ENCODE measurements at places on chromosomes 2 and 18. TPM values are rescaled to one million over a fixed set of nuclear protein-coding genes. Genes with fewer than 3 reads are reported as not detected.

DNA sequence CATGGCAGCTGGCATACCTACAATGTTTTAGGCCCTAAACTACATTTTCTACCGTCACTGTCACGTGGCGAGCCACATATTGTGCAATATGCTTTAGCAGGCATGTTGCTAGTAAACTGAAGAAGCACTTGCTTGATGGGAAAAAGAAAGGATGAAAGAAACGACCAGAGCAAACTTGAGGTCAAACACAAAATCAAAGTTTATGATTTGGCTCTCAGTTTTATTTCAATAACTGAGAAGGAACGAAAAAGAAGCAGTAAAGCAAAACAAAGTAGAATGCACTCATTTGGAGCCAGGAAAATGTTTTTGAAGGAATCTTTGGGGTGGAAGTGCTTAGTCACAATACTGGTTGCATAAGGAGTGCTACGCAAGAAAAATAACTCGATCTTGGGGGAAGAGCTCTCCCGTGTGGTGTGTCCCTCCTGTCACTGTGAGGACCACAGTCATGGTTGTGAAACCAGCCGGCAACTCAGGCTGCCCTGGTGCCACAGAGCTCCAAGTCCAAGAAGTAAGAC is 349.8 kb downstream of the RBM43 start:
- no peak for DNase-seq

TLX2 gene
- 0.52 TPM for total RNA-seq

TEKT4 gene
- total RNA-seq = not detected

DNA sequence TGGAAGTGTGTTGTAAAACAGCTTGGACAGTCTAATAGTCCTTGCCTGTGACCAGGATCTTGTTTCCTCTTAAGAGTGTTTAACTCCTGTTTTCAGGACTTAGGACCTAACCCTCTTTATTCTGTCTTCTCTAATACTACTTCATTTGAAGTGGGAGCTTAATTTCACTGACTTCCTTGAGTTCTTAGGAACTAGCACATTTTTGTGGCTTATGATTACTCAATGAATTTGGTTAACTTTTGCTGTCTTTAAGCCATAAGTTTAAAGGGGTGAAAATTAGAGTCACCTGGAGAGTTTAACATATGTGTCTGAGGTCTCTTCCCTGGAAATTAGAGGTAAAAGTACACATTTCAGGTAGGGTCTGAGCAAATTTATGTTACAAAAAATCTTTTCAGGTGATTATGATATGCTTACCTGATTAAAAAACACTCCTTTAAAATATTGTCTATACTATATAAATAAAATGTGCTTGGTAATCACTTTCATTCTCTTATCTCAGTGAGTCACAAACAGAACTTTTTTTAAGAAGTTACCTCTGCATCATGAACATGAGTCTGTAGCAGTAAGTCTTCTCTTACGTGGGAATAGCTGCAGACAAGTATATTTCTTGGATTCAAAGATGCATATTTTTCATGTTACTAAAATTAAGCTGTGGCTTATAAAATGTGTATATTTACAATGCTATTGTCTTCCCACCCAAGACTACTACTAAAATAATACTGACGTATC is 52.7 kb downstream of the ATP9B start:
- no peak for DNase-seq
